ENCODE measurements at places on chromosomes 4 and X.

- DNase-seq: no peak
Measured at GRCh38 chrX:68261060-68261672, 172.1 kb downstream of the OPHN1 start.

GRCh38 chr4:172344308-172344938, 531.2 kb downstream of the GALNTL6 start:
- DNase-seq: no peak

DNA sequence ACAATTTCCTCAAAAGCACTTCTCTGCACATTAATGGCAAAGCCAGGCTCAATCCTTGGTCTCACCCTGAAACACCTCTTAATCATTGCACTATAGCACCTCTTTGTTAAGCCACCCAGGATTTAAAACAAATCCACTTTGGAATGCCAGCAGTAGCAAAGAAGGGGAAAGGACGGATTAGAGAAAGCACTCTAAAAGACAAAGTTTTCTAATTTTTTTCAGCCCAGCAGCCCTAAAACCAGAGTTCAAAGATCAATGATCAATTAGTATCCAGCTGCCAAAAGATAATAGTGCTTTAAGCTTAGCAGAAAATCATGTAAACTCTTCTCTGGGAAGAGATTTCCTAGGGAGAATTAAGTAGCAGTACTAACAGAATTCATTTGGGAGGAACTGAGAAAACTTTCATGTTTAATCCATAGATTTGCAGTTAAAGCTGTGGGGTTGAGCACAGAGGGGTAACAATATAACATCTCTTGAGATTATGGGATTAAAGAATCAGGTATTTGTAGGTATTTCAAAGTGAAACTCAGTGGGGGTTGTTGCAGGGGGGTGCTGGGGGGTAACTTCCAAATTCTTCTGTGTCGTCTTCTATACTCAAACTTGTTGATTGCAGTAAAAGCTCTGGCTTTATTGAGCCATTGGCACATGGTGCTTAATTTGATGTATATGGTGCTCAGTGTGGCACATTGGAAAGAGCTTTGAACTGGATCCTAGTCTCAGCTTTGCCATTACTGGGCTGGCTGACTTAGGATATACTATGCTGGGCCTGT, 61.8 kb downstream of the LRRC66 start:
- no peak for DNase-seq

DNA sequence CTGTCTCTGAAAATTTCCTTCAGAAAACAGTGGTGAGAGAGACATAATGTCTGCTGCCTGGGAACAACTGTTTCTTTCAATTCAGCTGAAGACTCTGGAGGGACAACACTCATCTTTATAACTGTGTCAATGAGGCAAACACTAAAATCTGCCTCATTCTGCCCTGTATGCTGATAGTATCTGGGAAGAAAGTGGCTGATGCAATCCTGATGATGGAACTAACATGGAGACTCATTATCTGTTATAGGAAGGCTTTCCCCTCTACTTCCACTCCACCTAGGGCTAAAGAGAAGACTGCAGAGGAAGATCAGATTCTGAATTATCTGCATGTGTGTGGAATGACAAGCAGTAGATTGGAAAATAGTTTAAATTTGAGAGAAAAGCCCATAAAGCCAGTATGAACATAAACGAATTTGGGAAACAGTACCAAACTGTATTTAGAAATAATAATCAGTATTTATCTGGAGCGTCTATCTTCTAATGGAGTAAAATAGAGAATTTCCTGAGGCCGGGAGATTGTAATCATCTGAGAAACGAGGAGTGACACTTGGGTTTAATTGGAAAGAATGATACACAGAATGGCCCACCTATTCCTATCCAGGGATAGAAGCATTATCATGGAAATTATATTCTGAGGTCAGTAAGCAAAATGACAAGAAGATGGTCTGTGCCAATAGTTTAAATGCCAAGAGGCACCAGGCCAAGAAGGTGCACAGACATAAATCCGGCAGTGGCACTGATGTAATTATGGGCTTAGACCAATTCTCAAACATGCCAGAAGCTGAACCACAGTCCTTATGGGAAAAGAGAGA, 85.4 kb downstream of the SHISA3 start:
- DNase-seq: no peak

DNA sequence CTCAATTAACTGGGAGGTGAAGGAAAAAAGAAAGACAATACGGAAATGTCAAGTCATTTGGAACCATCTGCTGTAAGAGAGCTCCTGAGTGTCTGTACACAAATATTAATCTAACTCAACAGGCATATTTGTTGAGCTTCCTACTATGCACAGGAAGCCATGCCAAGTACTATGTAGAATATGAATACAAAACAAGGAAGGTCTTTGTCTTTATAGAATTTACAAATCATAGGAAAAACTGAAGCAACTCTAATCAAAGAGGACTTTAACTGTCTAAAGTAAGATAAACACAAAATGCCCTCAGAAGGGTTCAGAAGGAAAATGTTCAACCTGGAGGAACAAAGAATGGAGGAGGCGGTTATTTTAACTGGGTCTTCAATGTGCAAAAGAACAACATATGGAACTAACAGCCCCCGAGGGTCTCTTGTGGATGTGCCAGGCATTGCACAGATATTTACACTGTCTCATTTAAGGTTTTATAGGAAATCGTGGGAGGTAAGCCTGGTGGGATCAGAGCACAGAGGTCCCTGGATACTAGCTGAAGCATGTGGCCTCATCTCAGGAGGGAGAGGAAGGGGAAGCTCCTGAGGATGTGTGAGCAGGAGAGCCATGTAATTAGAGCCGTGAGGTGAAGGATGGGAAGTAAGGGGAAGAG, 5.8 kb downstream of the FAM114A1 start:
- no peak for DNase-seq

All from naive thymus-derived CD8-positive, alpha-beta T cell (primary cell).